ENCODE measurements at places on chromosomes 7 and 10. TPM values are rescaled to one million over a fixed set of nuclear protein-coding genes. Genes with fewer than 3 reads are reported as not detected.

The IDI2 gene
- total RNA-seq: under 0.01 TPM

The ATP6V1F gene
- 66.7 TPM for total RNA-seq

The TMEM140 gene
- 3.9 TPM for total RNA-seq

The HYAL4 gene
- not detected for total RNA-seq

The GPR15LG gene
- not detected for total RNA-seq

The PITX3 gene
- total RNA-seq: not detected

The PRSS2 gene
- not detected for total RNA-seq

The PVRIG gene
- not detected for total RNA-seq

The DPCD gene
- total RNA-seq: 25.6 TPM

The INHBA gene
- 2.5 TPM for total RNA-seq

The RARRES2 gene
- total RNA-seq: not detected

The FAM25C gene
- total RNA-seq: not detected

The ZNF32 gene
- total RNA-seq: 16.0 TPM

The ZP3 gene
- 1.8 TPM for total RNA-seq

The HOXA1 gene
- total RNA-seq: 1.4 TPM

The FEZF1 gene
- total RNA-seq: not detected

The HOXA2 gene
- total RNA-seq: 0.39 TPM

The MACC1 gene
- total RNA-seq: 0.37 TPM

The MYH16 gene
- not detected for total RNA-seq
